ENCODE measurements at places on chromosomes 2 and 18.

GRCh38 chr2:179677077-179677688 lies 184.2 kb downstream of the ZNF385B start:
- DNase-seq, result no peak

DNA sequence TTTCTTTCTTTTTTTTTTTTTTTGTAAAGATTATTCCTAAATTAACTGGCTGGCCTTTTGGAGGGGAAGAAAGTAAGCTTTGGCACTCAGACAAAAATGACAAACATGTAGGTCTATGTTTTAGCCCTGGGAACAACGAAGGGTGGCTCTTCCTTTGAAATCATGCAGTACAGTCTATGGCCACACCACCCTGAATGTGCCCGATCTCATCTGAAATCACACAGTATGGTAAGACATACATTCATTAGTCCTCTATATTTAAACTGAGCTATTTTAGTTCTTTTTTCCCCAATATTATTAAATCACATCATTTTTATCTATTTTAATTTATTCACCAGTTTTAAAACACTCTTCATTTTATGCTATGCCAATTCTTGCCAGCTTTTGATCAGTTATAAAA lies 48.2 kb downstream of the PLA2R1 start:
- DNase-seq, result no peak

GRCh38 chr2:88666576-88666975 lies 24.9 kb upstream of the RPIA start:
- DNase-seq, result no peak

GRCh38 chr2:232486558-232487384 lies 863 bp downstream of the ECEL1 start:
- no peak for DNase-seq

GRCh38 chr18:27746241-27746640 lies 430.7 kb downstream of the CDH2 start:
- no peak for DNase-seq

DNA sequence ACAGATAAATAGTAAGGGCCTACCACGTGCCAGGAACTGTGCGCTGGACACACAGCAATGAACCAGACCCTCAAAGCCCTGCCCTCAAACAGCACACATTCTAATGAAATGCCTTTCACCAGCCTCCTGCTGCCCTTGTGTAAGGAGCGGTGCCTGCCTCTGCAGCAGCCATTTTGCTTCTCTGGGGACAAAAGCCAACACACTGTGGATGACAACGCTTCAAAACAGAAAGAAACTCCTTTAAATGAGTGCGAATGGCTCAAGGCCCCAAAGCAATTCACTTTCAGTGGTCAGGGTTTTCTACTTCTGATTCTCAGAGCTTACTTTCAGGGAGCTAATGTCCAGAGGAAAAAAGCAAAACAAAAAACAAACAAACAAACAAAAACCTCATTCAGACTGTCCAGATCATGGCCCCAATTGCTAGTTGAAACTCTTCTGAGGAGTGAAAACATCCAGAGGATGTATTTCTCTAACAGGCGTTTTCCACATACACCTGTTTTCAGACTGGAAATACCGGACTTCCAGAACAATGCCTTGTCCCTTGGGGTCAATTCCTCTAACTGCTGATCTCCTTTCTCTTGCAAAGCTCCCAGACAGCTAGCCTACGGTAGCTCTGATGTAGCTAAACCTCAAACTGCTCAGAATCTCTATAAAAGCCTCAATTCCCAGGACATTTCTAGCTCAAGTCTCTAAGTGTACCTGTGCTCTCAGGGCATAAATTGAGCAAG lies 323.3 kb upstream of the ZNF521 start:
- DNase-seq, result no peak

- no peak for DNase-seq
Measured at GRCh38 chr2:180733330-180733729, 247.1 kb upstream of the UBE2E3 start.

DNA sequence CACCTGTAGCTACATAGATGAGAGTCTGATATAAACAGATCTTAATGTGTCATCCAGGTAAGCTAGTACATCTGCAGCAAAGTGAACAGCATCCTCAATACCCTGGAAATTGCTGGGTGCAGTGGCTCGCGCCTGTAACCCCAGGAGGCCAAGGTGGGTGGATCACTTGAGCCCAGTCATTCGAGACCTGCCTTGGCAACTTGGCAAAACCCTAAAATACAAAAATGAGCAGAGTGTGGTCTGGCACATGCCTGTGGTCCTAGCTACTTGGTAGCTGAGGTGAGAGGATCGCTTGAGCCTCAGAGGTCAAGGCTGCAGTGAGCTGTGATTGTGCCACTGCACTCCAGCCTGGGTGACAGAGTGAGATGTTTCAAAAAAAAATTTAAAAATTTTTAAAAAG lies 233.9 kb upstream of the SP5 start:
- DNase-seq, result no peak

DNA sequence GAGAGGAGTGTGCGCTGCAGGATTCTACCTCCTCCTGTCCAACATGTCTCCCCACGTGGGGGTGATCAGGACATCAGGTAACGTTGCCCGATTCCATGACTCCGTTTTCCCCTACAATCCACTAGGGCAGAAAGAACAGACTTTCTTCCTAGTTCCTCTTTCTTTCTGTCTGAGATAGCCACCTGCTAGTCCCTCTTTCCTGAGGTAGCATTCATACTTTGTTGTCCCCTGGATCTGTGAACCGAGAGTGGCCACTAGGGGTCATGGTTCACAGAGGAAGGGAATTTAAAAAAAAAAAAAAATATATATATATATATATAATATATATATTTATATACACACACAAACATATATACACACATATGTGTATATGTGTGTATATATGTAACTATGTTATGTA lies 210.0 kb upstream of the ZNF521 start:
- DNase-seq, result peak; percentile 25

DNA sequence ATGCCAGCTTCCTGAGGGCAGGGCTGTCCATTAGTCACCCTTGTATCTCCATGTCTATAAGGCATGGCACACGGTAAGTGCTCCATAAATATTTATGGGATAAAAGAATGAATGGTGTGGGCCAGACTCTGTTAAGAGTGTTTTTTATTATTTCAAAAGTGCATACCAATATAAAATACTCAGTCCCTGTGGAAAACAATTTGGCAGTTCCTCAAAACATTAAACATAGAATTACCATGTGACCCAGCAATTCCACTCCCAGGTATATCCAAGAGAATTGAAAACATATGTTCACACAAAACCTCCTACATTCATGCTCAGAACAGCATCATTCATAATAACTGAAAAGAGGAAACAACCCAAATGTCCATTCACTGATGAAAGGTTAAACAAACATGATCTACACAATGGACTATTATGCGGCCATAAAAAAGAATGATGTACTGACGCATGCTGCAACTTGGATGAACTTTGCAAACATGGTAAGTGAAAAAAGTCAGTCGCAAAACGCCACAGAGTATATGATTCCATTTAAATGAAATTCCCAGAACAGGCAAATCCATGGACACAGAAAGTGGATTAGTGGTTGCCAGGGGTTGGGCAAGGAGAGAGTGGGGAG lies 69.1 kb upstream of the TCF7L1 start:
- no peak for DNase-seq

- peak; percentile 32 for DNase-seq
Measured at GRCh38 chr2:106197878-106198277, 3.8 kb upstream of the UXS1 start.
